ENCODE measurements at places on chromosomes 1 and 21.

- peak; percentile 39 for DNase-seq
Observed at GRCh38 chr1:235417086-235417697, 50.0 kb downstream of the TBCE start.

- no peak for DNase-seq
Observed at GRCh38 chr1:99731384-99731783, 35.1 kb downstream of the FRRS1 start.

GRCh38 chr1:17158961-17159360 lies 39.7 kb upstream of the PADI2 start:
- no peak for DNase-seq

DNA sequence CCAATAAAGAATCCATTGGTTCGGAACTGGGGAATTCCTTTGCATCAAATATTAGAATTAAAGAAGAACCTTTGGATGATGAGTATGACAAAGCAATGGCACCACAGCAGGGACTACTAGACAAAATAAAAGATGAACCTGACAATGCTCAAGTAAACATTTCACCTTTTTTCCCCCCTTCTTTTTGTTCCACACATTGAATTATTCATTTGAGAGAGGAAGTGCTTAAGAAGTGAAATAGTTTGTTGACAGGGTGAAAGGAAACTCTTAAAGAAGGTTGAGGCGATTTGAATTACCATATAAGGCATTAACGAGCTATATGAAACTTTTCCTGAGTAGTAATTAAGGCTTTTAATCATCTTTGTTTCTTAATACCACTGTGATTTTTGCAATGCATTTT lies 93.1 kb downstream of the ZMYM4 start:
- no peak for DNase-seq

DNA sequence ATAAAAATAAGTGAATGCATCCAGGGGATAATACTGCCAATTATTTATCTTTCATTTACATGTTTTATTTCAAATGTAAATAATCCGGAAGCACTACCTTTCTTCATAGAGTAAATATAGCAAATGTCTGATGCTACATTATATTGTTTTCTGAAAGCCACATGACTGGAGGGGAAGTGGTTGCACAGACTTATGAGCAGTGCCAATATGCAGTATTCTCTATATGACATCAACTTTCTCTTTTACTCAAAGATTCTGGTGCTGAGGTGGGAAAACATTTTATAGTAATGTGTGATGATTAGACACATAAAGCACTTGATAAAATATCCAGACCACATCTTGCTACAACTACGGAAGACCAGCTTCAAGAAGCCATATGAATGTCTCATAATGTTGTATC lies 314.7 kb downstream of the NEGR1 start:
- DNase-seq: no peak

DNA sequence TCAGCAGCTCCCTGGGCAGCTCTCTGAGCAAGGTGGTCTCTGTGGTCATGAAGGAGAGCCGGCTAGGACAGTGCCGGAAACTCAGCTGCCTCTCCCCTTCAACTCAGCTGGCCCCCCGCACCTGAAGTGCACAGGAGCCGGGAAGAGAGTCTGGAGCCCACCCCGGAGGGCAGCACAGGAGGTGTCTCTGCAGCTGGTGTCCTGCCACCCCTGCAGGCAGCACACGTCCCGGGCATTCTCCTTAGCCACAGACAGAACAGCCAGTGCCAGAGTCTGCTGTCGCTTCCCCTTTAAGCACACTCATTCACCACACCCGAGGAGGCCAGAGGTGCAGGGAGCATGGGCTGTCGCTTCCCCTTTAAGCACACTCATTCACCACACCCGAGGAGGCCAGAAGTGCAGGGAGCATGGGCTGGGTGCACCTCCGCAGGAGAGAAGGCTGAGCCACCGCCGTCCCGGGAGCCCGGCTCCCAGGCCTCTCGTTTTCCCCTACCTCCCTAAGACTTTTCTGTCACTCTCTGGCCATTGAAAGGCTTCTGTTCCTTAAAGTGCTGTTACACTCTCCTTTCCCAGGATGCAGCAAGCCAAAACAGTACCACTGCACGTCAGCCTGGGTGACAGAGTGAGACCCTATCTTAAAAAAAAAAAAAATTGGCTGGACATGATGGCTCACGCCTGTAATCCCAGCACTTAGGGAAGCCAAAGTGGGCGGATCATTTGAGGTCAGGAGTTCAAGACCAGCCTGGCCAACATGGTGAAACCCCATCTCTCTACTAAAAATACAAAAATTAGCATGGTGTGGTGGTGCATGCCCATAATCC lies 16.9 kb upstream of the SAMD11 start:
- DNase-seq: no peak

DNA sequence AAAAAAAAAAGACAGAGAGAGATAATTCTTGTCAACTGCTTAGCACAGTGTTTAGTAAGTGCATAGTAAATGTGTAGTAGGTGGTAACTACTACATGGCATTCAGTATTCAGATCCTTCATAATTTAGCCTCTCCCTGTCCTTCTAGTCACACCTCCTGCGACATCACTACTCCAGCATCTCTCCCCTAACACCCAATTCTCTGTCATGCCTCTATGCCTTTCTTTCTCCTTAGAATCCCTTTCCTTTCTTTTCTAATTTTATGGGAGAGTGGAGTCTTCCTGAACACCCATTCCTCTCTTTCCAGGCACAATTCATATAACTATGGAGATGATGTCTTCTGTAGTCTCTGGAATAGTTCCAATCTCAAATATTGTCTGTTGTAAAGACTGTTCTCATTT lies 3.9 kb upstream of the VPS72 start:
- no peak for DNase-seq

- DNase-seq: no peak
Observed at GRCh38 chr1:164163289-164163849, 395.6 kb upstream of the PBX1 start.
